ENCODE measurements at places on chromosomes 3 and 15. TPM values are rescaled to one million over a fixed set of nuclear protein-coding genes. Genes with fewer than 3 reads are reported as not detected.

The SPATA12 gene
- total RNA-seq, result not detected

The SLC28A2 gene
- not detected for total RNA-seq

The CLEC3B gene
- total RNA-seq, result 105 TPM

The EFCAB12 gene
- 0.40 TPM for total RNA-seq

The IMPDH2 gene
- 121 TPM for total RNA-seq

The PLSCR2 gene
- total RNA-seq, result 0.71 TPM

The ZNF80 gene
- total RNA-seq, result not detected

The LINS1 gene
- total RNA-seq, result 20.0 TPM

The LXN gene
- total RNA-seq, result 24.9 TPM

The FANCD2OS gene
- not detected for total RNA-seq

The FETUB gene
- not detected for total RNA-seq

The C3orf80 gene
- total RNA-seq, result 0.49 TPM

The IL5RA gene
- total RNA-seq, result 0.49 TPM

The GALNT15 gene
- 54.4 TPM for total RNA-seq

The ABHD5 gene
- 18.1 TPM for total RNA-seq

The PAK6 gene
- 0.31 TPM for total RNA-seq

The KLHDC8B gene
- total RNA-seq, result 32.5 TPM

The SPSB4 gene
- total RNA-seq, result 0.36 TPM

The FEZF2 gene
- not detected for total RNA-seq

The MYZAP gene
- 3.7 TPM for total RNA-seq

The STRA6 gene
- 0.76 TPM for total RNA-seq

The CRABP1 gene
- 28.8 TPM for total RNA-seq

The NOX5 gene
- 0.45 TPM for total RNA-seq

The RBP2 gene
- not detected for total RNA-seq

The SCN5A gene
- 2.7 TPM for total RNA-seq

The INKA1 gene
- 7.3 TPM for total RNA-seq

The USF3 gene
- total RNA-seq, result 21.6 TPM

The CCK gene
- not detected for total RNA-seq

The EPHA3 gene
- 12.6 TPM for total RNA-seq

The C3orf49 gene
- not detected for total RNA-seq

The RPL35A gene
- total RNA-seq, result 724 TPM

The PIF1 gene
- total RNA-seq, result 0.76 TPM

The SOX2 gene
- 12.4 TPM for total RNA-seq

The AP3B2 gene
- total RNA-seq, result 2.4 TPM

The SAMMSON gene
- total RNA-seq, result 3.4 TPM

The CMTM7 gene
- total RNA-seq, result 19.5 TPM

The SLC9A9 gene
- 16.0 TPM for total RNA-seq

The NMNAT3 gene
- 8.6 TPM for total RNA-seq

The PDCD7 gene
- total RNA-seq, result 29.6 TPM

The TM6SF1 gene
- 7.8 TPM for total RNA-seq

The SLC2A2 gene
- total RNA-seq, result not detected

The PRKAR2A gene
- 46.5 TPM for total RNA-seq

The DNAH12 gene
- total RNA-seq, result 0.80 TPM

The GOLGA6L4 gene
- 9.4 TPM for total RNA-seq

The GOLGA8K gene
- 6.2 TPM for total RNA-seq

Data from sciatic nerve (tissue), 2 donors.